ENCODE measurements at places on chromosomes 4 and X. TPM values are rescaled to one million over a fixed set of nuclear protein-coding genes. Genes with fewer than 3 reads are reported as not detected.
A peak's percentile ranks its signal among the peaks of the same experiment; 100 is the strongest.

The PAGE2 gene
- not detected for total RNA-seq

DNA sequence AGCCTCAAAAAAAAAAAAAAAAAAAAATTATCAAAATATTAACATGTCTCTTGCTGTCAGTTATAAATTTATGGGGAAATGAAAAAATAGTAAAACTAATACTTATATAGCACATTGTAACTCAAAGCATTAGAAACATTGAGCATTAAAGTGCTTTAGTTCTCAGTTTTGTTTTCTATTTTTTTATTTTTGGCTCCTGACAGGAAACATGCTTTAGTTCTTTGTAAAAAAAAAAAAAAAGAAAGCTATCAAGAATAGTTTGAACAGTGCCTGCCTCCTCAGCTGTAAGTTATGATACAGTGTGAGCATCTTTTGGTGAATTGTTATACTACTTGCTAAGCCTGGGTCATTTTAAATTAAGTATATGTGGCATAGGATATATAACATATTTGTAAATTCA is 5.1 kb upstream of the CENPC start:
- no peak for DNase-seq

The CXCL11 gene
- not detected for total RNA-seq

- DNase-seq: no peak
These were observed 7.5 kb downstream of the HADH start for GRCh38 chr4:107996949-107997788.

GRCh38 chr4:116982656-116983055 is 102.7 kb downstream of the TRAM1L1 start:
- DNase-seq: no peak

DNA sequence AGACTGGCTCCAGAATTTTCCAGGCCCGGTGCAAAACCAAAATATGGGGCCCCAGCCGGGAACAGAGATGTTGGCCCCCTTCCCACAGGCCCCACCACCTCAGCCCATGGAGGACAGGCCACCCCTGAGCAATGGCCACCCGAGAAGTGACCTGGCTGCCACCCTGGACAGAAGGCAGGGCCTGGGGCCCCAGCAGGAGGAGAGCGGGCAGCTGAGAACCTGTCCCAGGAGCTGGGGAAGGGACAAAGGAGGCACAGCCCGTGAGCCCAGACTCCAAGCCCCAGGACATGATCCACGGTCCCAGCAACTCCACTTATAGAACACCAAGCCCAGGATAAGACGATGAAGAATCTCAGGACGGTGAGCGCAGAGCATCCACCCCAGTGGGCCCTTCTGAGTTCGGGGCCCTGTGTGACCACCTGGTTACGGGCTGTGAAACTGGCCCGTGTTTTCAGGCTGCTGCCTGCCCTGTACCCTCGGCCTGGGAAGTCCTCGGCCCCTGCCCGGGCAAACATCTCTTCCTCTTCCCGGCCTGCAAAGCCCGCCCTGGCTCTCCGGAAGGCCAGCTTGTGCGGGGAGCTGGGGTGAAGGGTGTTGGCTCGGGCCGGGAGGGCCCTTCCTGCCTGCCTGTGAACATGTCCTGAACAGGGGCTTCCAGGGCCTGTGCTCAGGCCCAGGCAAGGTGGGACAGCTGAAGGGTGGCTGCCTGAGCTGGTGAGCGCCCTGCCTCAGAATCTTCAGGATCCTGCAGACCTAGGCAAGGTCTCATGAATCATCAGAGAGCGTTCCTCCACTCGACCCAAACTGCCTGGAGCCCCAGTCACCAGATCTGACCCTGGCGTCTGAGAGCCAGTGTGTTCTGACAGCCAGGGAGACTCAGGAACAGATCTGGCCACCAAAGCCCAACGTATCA is 47.0 kb upstream of the MAN2B2 start:
- no peak for DNase-seq

- no peak for DNase-seq
These were observed 5.4 kb upstream of the TBC1D1 start for GRCh38 chr4:37885496-37885895.

- no peak for DNase-seq
These were observed 32.9 kb upstream of the SPRY1 start for GRCh38 chr4:123363729-123364128.

DNA sequence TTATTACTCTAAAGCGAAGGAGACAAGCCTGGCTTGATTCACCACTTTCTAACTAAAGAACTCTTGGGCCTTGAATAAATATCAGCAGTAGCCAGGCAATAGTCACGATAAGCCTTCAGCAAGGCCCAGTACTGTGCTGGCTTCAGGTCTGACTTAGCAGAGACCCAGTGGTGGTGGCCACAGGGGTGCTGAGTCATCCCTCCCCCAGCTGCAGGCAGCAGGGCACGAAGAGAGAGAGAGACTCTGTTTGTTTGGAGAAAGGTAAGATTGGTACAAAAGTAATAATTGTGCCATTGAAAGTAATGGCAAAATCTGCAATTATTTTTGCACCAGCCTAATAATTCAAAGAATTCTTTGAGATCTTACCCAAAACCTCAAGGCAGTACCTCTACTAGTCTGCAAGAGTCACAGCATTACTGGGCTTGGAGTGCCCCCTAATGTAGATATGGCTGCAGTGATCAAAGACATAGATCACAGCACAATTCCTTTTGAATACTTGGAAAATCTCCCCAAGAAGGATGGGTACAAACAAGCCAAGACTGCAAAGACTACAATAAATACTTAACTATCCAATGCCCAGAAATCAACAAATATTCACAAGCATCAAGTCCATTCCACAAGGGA is 159.5 kb upstream of the USP38 start:
- no peak for DNase-seq

GRCh38 chr4:94939791-94940519 is 182.2 kb downstream of the BMPR1B start:
- no peak for DNase-seq

- DNase-seq: no peak
These were observed 17.7 kb downstream of the HELT start for GRCh38 chr4:185036019-185036418.

DNA sequence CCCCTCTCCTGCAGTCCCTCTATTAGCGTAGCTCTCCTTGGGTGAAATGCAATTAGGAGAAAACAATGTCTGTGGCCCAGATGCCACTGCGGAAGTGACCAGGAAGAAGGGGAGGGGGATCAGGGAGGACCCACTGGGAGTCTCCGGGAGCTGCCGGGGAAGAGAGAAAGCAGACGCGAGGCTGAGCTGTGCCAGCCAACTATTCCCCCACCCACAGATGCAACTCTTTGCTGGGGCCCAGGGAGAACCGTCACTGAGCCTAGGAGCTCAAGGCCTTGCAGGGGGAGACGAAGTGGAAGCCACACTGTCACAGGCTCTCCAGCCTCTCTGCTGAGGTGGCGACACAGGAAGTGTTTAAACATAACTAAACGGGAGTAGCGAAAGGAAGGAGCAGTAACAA is 149.2 kb downstream of the BCOR start:
- no peak for DNase-seq

DNA sequence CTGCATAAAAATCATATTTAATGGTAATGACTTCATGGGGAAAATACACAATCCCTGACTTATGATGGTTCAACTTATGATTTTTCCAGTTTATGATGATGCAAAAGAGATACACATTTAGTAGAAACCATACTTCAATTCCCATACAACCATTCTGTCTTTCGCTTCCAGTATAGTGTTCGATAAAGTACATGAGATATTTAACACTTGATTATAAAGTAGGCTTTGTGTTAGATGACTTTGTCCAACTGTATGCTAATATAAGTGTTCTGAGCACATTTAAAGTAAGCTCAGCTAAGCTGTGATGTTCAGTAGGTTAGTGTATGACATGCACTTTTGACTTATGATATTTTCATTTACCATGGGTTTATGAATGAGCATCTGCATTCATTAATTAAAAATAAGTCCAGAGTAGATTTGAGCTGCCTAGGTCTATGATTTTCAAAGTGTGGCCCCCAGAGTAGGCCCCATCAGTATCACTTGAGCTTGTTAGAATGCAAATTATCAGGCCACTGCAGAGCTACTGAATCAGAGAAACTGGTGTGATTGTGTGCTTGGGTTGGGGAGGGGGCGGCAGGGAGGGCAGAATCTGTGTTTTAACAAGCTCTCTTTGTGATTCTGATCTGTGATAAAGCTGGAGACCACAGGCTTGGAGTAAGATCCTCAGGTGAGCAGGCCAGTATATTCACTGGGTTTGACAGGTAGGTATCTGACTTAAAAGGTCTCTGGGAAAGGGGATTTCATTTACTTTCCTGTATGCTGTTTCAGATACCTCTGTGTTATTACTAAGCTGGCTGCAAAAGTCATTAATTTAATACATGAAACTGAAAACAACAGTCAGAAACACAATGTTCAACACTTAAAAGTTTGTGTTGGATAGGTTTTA is 8.4 kb downstream of the ATP10D start:
- no peak for DNase-seq

DNA sequence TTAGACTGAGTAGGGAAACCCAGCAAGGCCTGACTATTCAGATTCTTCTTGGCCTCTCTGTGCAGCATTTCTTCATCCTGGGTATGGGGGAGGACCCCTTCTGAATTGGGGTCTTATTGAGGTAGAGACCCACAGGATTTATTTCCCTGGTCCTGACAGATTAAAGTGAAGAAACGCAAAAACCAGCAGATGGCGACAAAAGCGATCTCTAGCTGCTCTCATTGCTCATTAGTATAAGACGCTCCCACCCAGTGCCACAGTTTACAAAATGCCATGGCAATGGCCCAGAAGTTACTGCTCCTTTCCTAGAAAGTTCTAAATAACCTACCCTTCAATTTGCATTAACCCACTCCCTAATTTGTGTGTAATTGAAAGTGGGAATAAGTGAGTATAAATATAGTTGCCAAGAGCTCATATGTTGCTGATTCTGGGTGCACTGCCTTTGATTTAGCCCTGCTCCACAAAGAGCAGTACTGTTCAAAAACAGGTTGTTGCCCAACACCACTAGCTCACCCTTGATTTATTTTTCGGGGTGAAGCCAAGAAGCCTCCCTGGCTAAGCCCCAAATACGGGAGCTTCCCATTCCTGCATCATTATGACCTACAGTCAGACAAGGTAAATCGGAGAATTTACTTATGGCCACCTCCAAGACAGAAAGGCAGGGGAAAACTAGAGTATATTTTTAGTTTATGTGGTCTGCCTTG is 3.7 kb upstream of the BEX4 start:
- DNase-seq: peak; percentile 59

The TNMD gene
- not detected for total RNA-seq

Measured in activated CD4-positive, alpha-beta T cell treated with anti-CD3 and anti-CD28 coated beads for 36 hours (primary cell).